ENCODE measurements at places on chromosomes 4 and X. TPM values are rescaled to one million over a fixed set of nuclear protein-coding genes. Genes with fewer than 3 reads are reported as not detected.

The OCIAD2 gene
- total RNA-seq: 16.9 TPM

The GAGE1 gene
- total RNA-seq: not detected

The ZCCHC12 gene
- not detected for total RNA-seq

The DMP1 gene
- total RNA-seq: not detected

The SPACA5 gene
- not detected for total RNA-seq

The DMRTC1B gene
- not detected for total RNA-seq

The BMPR1B gene
- 3.0 TPM for total RNA-seq

The WNK3 gene
- 0.88 TPM for total RNA-seq

The NPY5R gene
- total RNA-seq: 0.25 TPM

The SMIM31 gene
- total RNA-seq: not detected

The ADGRG2 gene
- total RNA-seq: 0.16 TPM

The SLC10A7 gene
- total RNA-seq: 4.3 TPM

The RTL3 gene
- 0.14 TPM for total RNA-seq

The TCEAL8 gene
- total RNA-seq: 48.5 TPM

The XAGE1B gene
- not detected for total RNA-seq

The HSFX1 gene
- 3.0 TPM for total RNA-seq

The FAM47B gene
- not detected for total RNA-seq

The KLB gene
- not detected for total RNA-seq

The SULT1B1 gene
- total RNA-seq: 1.1 TPM

The HTT-AS gene
- total RNA-seq: not detected

The ZAR1 gene
- not detected for total RNA-seq

The TEX13B gene
- not detected for total RNA-seq

The MXRA5 gene
- 2.0 TPM for total RNA-seq

The DMD gene
- total RNA-seq: 143 TPM

Measured in left ventricle myocardium inferior (tissue), 1 donor.